ENCODE measurements at places on chromosomes 3 and 15. TPM values are rescaled to one million over a fixed set of nuclear protein-coding genes. Genes with fewer than 3 reads are reported as not detected.

Gene DAZL
- total RNA-seq, result not detected

Gene PRR20G
- not detected for total RNA-seq

- no peaks in the 10 kb centered on the region for H3K27me3 ChIP-seq
- H3K36me3 ChIP-seq, result no peaks in the 10 kb centered on the region
- no peak for DNase-seq
- no peak overlapping the region for H3K27ac ChIP-seq
Observed at GRCh38 chr15:64742385-64742784, 33.0 kb downstream of the RBPMS2 start.

DNA sequence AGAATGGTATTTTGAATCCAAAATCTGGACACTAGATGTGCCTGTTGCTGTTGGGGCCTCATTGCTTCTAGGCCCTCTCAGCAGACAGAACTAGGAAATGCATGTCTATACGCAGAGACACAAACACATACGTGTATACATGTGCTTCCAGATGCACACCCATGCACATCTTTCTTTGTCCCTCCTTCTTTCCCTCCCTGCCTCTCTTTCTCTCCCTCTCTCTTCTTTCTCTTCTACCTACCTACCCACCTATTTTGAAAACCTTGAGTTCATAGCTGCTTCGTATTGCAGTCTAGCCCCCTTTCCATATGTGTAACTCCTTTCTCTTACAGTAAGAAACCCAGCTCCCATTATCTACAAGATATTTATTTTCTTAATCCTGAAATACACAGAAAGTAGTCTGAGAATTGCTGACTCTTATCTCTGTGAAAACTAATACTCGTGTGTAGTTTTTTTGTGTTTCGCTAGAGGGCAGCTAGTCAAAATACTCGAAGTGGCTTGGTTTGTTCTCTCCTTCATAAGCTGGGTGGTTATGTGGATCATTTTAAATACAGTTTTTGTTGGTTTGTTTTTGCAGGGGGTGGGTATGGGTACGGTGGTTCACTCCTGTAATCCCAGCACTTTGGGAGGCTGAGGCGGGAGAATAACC lies 18.5 kb downstream of the RPL32 start:
- H3K4me1 ChIP-seq, result no peaks in the 10 kb centered on the region
- H3K36me3 ChIP-seq, result no peaks in the 10 kb centered on the region
- no peaks in the 10 kb centered on the region for H3K27me3 ChIP-seq
- H3K27ac ChIP-seq, result no peak overlapping the region
- no peak overlapping the region for H3K4me3 ChIP-seq

DNA sequence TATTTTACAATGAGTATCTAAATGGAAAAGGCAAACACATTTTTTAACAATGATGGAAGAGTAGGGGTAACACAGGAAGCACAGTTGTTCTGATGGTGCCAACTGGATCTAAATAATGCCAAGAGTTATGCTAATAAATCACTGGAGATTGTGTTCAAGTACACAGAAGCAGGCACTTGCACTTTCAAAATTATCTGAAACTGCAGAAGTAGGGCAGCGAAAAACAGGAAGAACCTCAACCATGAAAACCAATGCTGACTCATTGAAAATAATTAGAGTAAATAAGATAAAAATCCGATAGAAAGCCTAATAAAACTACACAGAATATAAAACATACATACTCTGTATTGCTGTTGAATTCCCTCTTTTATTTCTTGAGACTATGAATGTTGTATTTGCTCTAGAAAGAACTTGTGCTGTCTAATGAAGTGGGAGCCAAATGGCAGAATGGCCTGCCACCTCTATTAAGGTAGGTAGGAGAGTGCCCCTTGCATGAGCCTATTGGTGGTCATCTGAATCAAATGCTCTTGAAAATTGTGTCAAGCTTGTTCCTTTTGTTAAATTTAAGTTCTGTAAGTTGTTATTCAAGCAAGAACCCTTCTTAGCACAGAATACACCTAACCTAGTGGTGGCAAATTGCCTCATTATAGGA lies 93.7 kb downstream of the ABI3BP start:
- H3K4me1 ChIP-seq, result no peaks in the 10 kb centered on the region
- H3K4me3 ChIP-seq, result no peak overlapping the region
- H3K27ac ChIP-seq, result no peak overlapping the region
- no peaks in the 10 kb centered on the region for H3K27me3 ChIP-seq
- DNase-seq, result no peak

DNA sequence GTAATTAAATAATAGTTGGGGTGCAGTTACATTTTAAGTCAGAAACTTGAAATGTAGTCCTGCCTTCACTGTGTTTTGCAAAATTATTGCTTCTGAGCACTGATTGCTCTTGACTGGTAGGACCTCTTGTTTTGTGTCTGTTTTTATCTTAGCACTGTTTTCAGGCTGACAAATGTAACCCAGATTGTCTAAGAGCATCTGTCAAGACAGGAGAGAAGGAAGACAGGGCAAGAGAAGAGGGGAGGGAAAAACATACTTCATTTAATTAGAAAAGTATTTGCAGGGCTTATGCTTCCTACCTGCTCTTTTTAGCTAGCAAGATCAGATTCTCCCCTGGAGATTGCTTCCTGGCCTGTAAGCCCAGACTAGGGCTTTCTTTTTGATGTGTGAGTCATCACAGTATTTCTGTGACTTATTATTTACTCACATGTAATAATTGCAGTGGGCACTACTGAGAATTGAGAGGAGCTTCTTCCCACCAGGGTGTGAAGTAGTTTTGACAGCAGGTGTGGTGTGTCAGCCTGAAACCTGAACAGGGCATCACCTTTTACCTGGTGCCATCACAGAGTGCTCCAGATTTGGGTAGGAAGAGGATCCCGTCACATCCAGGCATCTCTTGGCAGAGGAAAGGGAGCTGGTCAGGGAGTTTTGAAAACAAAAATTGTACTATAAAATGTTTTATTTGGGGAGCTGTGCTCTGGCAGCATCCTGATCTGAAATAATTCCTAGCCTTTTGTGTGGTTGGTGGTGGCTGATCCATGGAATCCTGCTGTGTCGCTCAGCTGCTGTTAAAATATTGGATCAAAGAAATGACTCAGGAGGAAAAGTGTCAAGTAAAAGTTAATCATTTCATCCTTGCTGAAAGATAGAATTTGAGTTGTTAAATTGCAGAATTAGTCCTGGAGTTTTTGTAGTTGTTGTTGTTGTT lies 98.2 kb downstream of the TMEM108 start:
- H3K27ac ChIP-seq, result no peak overlapping the region
- no peaks in the 10 kb centered on the region for H3K36me3 ChIP-seq
- H3K27me3 ChIP-seq, result peaks cover 19% of the 10 kb centered on the region
- no peak overlapping the region for H3K4me3 ChIP-seq
- H3K4me1 ChIP-seq, result no peaks in the 10 kb centered on the region
- DNase-seq, result no peak

- H3K36me3 ChIP-seq, result no peaks in the 10 kb centered on the region
- H3K27me3 ChIP-seq, result no peaks in the 10 kb centered on the region
- 0 out of 2 replicates have a peak, but pooled peaks cover 5% of the 10 kb centered on the region for H3K4me1 ChIP-seq
- no peak for DNase-seq
Observed at GRCh38 chr3:157464321-157464720, 27.7 kb downstream of the PTX3 start.

DNA sequence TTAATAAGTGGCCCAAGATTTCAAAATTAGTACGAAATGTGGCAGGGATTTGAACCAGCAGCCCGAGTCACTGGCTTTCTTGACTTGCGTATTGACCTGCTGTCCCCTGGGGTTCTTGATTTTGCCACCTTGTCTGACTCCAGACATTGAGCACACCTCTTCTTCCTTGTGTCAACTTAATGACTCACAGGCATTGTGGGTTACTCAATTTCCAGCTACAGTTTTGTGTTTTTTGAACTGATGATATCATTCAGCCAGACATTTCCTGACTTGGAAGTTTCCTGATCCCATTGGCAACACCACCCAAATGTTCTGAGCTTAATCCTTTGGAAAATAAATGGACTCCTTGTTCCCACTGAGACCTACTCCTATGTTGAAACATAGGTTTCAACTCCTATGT lies 64.2 kb downstream of the MOBP start:
- H3K36me3 ChIP-seq, result no peaks in the 10 kb centered on the region
- no peak overlapping the region for H3K27ac ChIP-seq
- no peaks in the 10 kb centered on the region for H3K27me3 ChIP-seq
- no peak overlapping the region for H3K4me3 ChIP-seq
- no peaks in the 10 kb centered on the region for H3K4me1 ChIP-seq

GRCh38 chr3:134325706-134326105 lies 48.5 kb downstream of the AMOTL2 start:
- no peak overlapping the region for H3K4me3 ChIP-seq
- H3K4me1 ChIP-seq, result peaks cover 87% of the 10 kb centered on the region
